CD4-positive, alpha-beta T cell treated with Interferon gamma for 1 hour (primary cell): ENCODE measurements at places on chromosomes 4 and X.

- DNase-seq = no peak
Measured at GRCh38 chr4:55175779-55176231, 50.4 kb upstream of the KDR start.

- no peak for DNase-seq
Measured at GRCh38 chrX:633043-633984, 2.7 kb downstream of the SHOX start.

DNA sequence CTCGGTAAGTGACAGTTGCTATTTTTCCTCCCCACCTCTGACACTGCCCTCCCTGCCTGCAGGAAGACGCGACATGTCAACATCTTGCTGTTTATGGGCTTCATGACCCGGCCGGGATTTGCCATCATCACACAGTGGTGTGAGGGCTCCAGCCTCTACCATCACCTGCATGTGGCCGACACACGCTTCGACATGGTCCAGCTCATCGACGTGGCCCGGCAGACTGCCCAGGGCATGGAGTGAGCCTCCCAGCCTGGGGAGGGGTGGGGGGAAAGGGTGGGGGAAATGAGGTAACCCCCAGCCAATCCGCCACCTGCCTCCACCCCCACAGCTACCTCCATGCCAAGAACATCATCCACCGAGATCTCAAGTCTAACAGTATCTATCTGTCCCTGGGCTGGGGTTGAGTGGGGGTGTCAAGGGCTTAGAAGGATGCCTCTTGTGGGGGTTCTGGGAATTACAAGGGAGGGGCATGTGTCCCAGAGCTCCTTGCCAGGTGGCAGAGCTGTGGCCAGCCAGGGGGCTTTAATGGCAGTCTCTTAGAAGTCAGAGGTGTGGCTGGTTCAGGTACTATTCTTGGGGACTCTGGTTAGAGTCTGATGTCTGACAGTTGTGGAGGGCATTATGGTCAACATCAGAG is 7.8 kb downstream of the ARAF start:
- DNase-seq = peak; percentile 34

- DNase-seq = no peak
Measured at GRCh38 chrX:24207826-24208225, 58.3 kb downstream of the ZFX start.

DNA sequence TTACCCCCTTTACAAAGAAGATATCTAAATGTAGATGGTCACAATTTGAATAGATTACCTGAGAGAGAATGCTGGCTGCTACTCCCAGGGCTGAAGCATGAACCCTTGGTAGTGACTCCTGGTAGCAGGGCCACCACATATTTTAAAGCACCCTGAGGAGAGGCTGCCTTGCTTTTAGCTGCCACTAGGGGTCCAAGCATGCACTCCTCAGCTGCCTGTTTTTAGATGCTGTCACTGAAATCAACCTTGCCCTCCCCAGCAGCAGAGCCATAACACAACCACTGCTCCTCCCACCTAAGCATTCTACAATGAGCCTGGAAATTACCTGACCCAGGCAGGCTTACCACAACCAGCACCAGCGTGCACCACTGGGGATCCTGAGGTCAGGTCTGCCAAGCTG is 850.9 kb downstream of the FAM133A start:
- no peak for DNase-seq

GRCh38 chr4:87819281-87819919 is 13.4 kb upstream of the MEPE start:
- no peak for DNase-seq

DNA sequence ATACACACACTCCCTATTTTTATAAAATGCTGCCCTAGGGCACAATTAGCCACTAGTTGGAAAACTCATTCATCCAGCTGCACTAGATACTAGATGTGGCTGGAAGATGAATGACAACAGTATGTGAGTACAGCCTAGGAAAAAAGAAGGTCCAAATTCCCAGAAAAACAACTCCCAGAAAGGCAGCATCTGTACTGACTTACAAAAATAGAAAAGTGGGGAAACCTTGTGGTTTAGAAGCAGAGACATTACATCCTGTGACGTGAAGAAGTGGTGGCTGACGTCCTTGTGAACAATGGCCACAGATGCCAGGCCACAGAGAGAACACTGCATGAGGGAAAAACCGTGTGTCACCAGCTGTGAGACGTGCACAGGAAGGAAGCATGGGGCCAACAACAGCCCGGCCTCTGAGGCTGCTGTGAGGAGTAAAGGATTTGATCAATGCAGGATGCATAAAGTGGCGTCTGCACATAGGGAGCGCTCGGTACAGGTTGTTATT is 81.2 kb downstream of the SPRY1 start:
- DNase-seq = peak; percentile 63

DNA sequence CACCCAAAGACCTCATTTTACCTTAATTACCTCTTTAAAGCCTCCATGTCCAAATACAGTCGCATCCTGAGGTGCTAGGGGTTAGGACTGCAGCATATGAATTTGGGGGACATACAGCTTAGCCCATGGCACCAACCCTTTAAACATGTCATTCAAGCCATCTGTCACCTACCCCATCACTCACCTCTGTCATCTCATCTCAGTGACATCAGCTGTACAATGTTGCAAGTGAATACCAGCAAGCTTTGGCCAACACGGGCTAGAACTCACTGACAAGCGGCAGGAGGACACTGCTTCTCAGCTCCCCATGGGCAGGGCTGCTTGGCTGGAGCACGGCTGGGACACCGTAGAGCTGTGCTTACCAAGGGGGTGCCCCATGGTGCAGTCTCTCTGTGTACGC is 107.5 kb downstream of the STK32B start:
- DNase-seq = no peak

DNA sequence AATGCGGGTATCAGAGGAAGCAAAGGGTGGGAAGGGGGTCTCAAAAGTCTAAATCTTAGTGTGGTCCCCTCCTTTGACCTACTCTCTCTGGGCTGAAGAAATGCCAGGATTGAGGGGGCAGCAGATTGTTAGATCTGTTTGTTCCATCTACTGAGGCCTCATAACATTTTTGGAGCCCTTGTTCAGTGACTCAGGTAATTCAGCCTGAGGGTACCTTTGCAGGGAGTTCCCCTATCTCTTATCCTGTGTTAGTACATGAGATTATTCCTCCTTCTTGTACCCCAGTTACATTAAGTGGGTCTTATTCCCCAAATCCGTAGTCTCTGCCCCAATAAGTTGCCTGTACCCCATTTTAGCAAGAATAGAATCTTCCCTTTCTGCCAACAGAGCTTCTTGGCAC is 79.0 kb downstream of the RTL9 start:
- DNase-seq = no peak

- DNase-seq = no peak
Measured at GRCh38 chr4:189502841-189503435, 437.7 kb upstream of the FRG1 start.

DNA sequence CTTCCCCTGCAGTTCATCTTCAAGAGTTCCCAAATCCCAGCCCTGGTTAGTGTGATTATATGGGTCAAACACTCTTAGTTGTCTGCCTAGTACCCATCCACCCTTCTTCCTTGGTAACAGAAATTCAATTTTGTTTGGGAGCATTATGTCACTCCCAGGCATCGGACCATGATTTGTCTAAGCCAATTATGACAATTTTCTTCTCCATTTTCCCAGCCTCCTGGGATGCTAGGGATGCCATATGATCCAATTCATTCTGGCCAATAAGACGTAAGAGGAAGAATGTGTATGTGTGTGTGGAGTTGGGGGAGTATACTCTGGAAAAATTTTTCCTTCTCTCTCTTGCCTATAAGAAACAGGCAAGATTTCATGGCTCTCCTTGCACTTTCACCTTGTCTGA is 465.9 kb downstream of the MID1IP1 start:
- DNase-seq = no peak

DNA sequence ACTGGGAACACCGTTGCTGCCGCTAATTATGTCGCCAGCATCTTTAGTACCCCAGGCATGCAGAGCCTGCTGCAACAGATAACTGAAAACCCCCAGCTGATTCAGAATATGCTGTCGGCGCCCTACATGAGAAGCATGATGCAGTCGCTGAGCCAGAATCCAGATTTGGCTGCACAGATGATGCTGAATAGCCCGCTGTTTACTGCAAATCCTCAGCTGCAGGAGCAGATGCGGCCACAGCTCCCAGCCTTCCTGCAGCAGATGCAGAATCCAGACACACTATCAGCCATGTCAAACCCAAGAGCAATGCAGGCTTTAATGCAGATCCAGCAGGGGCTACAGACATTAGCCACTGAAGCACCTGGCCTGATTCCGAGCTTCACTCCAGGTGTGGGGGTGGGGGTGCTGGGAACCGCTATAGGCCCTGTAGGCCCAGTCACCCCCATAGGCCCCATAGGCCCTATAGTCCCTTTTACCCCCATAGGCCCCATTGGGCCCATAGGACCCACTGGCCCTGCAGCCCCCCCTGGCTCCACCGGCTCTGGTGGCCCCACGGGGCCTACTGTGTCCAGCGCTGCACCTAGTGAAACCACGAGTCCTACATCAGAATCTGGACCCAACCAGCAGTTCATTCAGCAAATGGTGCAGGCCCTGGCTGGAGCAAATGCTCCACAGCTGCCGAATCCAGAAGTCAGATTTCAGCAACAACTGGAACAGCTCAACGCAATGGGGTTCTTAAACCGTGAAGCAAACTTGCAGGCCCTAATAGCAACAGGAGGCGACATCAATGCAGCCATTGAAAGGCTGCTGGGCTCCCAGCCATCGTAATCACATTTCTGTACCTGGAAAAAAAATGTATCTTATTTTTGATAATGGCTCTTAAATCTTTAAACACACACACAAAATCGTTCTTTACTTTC is 1.8 kb downstream of the UBQLN2 start:
- no peak for DNase-seq

- DNase-seq = peak; percentile 17
Measured at GRCh38 chrX:4547213-4547836, 833.9 kb upstream of the PRKX start.

DNA sequence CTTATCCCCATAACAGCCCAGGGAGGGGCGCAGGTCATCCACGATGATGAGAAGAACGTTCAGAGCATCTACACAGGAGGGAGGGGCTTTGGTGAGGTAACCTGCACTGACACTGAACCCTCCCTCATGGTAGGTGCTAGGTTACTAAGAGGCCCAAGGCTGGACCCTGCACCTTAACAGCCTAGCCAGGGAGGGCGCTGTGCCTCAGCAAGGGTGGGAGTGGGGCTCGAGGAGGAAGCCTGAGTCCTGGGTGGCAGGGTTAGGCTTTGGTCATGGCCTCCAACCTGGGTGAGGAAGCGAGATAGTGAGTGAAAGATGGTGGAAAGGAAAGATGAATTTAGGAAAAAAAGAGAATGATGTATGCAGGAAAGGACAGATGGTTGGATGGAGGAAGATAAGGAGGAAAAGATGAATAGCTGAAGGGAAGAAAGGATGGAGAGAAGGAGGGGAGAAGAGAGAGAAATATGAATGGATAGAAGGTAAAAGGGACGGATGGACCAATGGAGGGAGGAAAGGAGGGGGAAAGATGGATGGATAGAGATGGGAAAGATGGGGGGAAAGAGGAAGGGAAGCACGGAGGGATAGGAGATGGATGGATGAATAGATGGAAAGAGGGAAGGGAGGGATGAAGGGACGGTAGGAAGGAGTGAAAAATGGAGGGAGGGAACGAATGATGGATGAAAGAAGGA is 736 bp downstream of the IDS start:
- peak; percentile 81 for DNase-seq

- no peak for DNase-seq
Measured at GRCh38 chr4:181957088-181957487, 286.1 kb upstream of the TENM3 start.

GRCh38 chr4:123556526-123556925 is 159.9 kb downstream of the SPRY1 start:
- no peak for DNase-seq

- no peak for DNase-seq
Measured at GRCh38 chr4:77921701-77922100, 59.1 kb downstream of the MRPL1 start.

GRCh38 chr4:15882675-15883086 is 55.9 kb downstream of the FGFBP1 start:
- DNase-seq = peak; percentile 57

DNA sequence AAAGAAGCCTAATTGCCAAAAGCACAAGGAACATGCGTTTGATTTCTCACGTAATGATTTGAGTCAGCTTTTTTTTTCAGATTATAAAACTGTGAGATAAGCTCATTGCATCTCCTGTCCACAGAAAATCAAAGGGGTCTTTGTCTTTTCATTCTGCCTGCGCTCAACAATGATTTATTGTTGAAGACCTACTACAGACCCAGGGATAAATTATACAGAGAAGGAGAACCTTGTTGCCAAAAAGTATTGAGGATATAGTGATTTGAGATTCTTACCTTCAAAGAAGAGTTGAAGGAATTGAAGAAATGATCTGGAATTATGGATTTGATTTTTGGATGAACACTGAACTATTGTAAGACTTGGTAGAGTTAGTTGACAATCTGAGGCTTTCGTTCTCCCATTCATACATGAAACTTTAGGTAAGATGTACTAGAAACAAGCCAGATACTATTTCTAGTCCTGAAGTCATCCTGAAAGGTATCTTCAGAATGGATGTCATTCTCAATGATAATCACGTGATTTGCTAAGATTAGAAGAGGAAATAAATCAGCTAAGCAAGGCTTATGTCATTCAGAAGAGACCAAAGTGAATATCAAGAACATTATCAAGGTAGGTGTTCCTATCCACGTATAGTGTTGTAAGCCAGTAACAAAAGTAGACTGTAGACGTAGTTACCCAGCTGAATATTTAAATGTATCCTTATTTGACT is 71.1 kb upstream of the SCOC start:
- DNase-seq = no peak

DNA sequence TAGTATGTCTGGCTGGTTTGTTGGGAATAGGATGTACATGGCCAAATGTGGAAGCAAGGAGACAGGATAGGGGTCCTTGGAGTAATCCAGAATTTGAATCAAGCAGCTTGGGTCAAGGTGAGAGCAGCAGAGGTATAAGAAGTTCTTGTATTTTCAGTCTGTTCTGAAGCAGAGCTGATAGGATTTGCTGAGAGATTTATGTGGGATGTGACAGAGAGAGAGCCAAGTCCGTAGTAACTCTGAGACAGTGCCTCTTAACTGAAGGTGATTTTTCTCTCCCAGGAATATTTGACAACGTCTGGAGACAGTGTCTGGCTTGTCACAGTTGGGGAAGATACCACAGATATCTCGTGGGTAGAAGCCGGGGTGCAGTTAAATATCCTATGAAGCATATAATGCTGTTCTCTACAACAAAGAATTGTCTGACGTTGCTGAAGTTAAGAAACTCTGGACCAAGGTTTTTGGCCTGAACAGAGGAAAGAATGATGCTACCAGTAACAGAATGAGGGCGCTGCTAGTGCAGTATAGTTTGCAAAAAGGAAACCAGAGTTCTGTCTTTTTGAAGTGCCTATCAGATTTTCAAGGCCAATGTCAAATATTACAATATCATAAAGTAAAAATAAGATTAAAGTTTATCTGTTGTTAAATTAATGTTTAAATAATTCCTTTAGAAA is 184.0 kb downstream of the ARHGAP24 start:
- DNase-seq = no peak

GRCh38 chr4:94306713-94307112 is 35.9 kb downstream of the HPGDS start:
- no peak for DNase-seq

DNA sequence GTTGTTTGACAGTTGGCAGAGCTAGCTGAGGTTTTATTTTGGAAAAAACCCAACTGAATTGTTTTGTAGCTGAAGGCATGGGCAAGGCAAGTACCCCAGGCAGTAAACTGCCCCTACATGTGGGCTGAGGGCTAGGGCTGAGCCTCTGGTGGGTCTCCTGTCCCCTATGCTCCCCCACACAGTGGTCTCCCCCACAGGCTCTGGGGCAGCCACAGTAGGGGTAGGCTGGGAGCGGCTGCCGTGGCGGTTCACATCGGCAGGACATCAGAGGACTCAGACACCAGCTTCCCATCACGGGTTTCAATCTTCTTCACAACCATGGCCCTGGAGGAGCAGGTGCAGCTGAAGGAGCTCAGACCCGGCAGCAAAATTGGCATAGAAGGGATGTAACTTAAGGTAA is 10.7 kb upstream of the ALAS2 start:
- DNase-seq = no peak
